ENCODE measurements at places on chromosomes 11 and 22.

DNA sequence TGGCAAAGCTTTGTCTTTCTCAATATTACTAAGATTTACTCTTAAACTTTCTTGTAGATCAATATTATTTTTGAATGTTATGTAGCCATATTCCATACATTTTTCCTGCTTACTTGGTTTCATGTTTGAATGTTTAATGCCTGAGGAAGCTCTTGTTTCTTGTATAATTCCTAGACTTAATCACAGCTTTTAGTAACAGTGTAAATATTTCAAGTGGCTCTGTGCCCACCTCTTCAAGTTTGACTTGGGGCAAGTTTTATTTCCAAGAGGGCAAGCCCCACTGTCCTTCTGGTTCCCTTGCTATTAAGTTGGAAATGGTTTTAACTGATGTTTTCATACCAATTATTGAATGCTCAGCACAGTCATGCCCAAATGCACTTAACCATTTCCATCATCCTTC, 1004.1 kb downstream of the OPCML start:
- DNase-seq, result no peak

- no peak for DNase-seq
These were observed 354.7 kb upstream of the NARS2 start for GRCh38 chr11:78929207-78929905.

DNA sequence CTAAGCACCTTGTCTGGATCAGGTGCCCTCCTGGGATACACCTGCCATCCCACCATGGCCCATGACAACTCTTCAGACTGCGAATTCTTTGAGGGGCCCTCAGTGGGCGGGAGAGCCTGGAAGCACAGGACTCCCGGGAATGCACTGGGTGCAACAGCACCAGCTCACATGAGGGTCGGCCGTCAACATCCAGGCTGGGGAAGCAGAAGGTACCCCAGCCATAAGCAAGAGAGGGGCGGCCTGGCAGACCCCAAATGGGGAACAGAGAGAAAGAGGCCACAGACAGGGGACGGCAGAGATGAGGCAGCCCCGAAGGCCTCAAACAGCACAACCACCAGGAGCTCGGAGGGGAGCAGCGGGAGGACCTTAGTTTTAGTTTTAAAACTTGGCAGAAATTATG, 94.4 kb downstream of the PHF21B start:
- no peak for DNase-seq

DNA sequence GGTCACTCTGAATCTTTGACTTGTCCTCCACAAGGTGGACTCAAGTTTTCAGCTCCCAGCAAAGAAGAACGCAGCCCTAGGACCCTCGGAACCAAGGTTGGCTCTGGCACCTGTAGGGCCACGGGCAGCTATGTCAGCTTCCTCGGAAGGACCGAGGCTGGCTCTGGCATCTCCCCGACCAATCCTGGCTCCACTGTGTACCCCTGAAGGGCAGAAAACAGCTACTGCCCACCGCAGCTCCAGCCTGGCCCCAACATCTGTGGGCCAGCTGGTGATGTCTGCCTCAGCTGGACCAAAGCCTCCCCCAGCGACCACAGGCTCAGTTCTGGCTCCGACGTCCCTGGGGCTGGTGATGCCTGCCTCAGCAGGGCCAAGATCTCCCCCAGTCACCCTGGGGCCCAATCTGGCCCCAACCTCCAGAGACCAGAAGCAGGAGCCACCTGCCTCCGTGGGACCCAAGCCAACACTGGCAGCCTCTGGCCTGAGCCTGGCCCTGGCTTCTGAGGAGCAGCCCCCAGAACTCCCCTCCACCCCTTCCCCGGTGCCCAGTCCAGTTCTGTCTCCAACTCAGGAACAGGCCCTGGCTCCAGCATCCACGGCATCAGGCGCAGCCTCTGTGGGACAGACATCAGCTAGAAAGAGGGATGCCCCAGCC, 2.2 kb downstream of the INPP5J start:
- peak; percentile 42 for DNase-seq

DNA sequence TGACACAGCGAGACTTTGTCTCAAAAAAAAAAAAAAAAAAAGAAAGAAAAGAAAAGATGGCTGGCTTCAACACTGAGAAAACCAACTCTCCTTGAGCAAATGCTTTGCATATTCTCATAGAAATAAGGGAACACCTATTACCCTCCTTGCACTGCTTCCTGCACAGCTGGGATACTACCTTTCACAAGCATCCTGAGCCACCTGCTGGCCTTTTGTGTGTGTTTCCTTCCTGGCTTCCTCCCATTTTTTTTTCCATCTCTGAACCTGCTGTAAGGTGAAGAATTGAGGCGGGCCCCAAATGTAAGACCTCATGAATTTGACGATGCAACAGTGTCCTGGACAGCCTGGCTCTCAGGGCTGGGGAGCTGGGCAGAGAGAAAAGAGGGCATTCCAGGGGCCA, 1.9 kb upstream of the RFPL3 start:
- DNase-seq, result no peak

- DNase-seq, result no peak
These were observed 532.7 kb upstream of the FAT3 start for GRCh38 chr11:91691872-91692271.

- no peak for DNase-seq
These were observed 920 bp downstream of the TMEM132A start for GRCh38 chr11:60924906-60925853.

DNA sequence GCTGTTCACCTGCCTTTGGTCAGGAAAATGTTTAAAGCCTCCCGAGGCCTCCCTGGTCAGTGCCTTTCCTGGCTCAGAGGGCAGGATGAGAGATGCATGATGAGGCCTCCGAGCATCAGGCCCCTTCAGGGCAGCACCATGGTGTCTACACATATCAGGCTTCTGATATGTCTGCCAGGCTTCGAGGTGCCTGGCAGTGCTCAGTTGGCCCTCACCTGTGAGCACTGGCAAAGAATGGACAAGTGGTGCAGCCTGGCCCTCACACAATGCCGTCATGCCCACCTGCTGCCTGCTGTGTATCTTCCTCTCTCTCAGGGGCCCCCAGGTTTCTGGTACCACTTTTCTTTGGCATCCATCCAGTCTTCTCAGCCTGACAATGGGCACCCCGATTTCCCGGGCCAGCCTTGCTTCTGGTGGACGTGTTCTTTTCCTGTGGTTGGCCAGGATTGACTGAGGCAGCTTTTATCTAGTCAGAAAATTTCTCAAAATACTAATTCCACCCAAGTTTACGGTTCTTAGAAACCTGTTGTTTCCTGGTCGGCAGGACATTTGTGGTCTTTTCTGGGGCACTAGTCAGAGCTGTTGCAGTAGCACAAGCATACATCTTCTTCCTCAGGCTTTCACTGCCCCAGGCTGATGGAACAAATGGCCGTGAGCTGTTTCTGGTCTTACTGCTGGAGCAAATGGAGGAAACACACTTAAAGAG, 76.8 kb upstream of the SUSD2 start:
- DNase-seq, result no peak

GRCh38 chr22:38645430-38645829, 10.8 kb downstream of the FAM227A start:
- no peak for DNase-seq

GRCh38 chr22:33163815-33164214, 105.6 kb upstream of the SYN3 start:
- no peak for DNase-seq

- no peak for DNase-seq
These were observed 5.3 kb downstream of the SLN start for GRCh38 chr11:107706531-107706930.

- peak; percentile 75 for DNase-seq
These were observed 718 bp downstream of the CHKA start for GRCh38 chr11:68120273-68121066.

- DNase-seq, result no peak
These were observed 335 bp downstream of the ZNF408 start for GRCh38 chr11:46701078-46701654.

DNA sequence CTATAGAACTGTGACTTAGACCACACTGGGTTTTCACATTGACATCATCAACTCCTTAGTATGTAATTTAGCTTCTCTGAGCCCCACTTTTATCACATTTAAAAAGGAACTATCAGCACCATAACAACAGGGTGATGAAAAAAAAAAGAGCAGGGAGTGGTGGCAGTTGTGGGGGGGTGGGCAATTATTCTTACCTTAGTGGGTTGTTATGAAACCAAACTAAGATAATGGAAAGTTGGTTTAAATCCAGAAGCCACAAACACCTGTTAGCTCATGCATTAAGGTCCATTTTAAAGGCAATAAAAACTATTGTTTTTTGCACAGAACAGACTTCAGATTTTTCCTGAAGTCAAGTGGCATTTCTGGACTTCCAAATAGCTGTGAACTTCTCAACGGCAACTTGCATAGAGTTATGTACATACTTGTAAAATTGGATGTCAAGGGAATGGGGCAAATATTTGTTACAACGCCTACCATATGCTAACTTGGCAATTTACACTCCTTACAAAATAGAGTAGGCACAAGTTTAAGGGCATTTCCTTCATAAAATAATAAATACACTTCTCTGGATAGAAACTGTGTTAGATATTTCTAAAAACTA, 793.6 kb downstream of the DLG2 start:
- no peak for DNase-seq

- peak; percentile 87 for DNase-seq
These were observed 114.1 kb downstream of the MICAL2 start for GRCh38 chr11:12224537-12224893.

GRCh38 chr11:113162592-113162962, 151.8 kb upstream of the TTC12 start:
- no peak for DNase-seq

- no peak for DNase-seq
These were observed 91.5 kb downstream of the RSF1 start for GRCh38 chr11:77729063-77729462.

- no peak for DNase-seq
These were observed 102.7 kb downstream of the MRTFA start for GRCh38 chr22:40533712-40534378.

DNA sequence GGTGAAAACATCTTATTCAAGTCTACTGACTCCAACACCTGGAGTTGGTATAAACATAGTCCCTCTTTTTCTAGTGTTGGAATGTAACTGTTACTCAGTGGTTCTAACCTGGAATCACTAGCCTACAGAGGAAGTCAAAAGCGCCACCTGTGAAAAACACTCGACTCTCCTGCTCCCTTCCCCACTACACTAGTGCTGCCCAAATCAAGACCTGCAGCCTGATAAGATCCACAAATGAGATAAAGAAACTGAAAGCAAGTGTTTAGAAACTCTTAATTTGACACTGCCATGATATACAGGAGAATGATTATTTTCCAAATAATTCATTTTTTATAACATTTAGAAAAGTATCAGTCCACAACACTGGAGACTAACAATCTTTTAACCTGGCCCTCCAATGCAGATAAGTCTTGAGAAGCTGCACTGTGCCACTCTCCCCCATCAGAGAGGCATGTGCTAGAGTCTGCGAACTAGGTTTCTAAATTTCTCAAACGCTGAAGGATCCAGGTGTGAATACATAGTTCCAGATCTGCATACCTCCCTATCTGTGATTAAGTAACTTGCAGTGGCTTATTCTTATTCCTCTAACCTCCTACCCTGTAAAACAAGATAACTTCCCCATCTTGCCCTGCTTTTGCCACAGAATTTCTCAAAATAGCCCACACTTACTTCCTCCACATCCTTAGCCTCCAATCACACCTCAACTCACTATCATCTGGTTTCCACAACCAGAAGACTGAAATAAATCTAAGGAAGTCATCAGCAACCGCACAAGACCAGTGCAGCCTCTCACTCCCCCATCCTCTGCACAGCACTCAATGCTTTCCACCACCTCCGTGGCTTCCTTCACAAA, 88.1 kb downstream of the RRAS2 start:
- no peak for DNase-seq

DNA sequence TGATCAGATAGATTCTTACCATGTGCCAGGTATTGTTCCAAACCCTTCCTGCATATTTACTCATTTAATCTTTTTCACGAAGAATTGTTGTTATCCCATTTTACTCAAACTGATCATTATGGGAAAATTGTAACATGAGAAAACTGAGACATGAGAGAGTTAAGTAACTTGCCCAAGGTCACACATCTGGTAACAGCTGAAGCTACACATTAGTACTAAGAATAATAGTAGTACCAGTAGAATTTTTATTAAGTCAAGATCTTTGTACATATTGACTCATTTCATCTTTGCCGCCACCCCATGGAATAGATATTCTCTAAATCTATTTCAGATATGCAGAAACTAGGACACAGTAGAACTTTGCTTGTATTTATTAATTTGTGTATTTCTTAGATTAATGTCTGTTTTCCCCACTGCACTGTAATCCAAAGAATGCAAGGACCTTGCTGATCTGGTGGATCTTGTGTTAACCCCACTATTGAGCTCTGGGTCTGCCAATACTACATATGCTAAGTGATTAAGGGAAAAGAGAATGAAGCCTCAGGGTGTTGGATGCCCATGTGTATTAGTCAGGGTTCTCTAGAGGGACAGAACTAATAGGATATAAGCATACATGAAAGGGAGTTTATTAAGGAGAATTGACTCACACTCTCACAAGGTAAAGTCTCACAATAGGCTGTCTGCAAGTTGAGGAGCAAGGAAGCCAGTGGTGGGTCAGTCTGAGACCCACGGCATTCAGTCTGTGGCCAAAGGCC, 72.8 kb downstream of the PARVA start:
- no peak for DNase-seq

- DNase-seq, result peak; percentile 80
These were observed 2.9 kb downstream of the RPL3 start for GRCh38 chr22:39316440-39317083.

DNA sequence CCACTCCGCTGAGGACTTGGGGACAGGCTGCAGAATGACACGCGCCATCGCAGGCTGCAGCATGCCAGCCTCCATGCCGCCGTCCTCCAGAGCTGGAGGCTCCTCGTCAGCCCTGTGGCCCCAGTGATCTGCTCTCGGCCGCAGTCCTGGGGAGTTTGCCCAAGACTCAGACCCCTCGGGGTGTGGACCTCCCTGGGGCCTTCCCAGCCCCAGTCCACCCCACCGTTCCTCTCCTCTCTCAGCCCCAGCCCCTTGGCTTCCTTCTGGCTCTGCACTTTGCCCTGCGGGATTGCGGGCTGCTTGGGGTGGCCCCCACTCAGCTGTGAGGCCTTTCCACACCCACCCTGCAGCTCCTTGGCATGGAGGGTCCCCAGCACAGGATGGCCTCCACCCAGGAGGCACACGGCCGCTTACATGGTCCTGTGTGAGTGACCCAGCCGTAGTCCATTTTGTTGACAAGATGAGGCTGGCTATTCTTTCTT, 414.9 kb downstream of the TBC1D22A start:
- DNase-seq, result peak; percentile 10

DNA sequence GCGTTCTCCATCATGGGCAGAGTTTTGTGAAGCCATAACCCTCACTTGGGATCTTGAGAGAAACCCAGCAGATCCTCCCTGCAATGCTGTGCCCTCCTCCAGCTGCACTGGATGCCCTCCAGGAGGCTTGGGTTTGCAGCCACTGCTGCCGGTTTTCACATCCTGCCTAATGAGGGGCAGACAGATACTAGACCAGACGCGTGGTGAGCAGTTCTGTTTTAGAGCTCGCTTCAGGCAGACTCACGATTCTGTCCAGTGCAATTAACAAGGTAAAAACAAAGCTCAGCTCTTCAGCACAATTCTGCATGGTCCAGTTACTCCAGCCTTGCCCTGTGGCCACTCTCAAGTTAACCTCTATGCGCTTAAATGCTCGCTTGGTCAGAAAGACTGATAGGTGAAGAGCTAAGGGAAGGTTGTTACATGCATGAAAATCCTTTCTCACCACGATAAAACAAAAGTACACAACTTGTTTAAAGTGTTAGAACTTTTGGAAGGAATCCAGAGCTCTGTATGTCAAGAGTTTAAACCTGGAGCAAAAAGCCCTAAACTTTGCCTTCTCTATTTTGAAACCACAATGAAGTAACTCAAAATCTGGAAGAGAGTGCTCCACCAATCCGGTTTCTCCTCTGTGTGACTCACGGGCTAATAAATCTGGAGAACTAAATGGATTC, 292.3 kb upstream of the FAT3 start:
- DNase-seq, result no peak

- DNase-seq, result no peak
These were observed 20.9 kb upstream of the MPPED1 start for GRCh38 chr22:43390872-43391271.

Measured in psoas muscle (tissue), 8 donors.